ENCODE measurements at places on chromosomes 7 and 10. TPM values are rescaled to one million over a fixed set of nuclear protein-coding genes. Genes with fewer than 3 reads are reported as not detected.

DNA sequence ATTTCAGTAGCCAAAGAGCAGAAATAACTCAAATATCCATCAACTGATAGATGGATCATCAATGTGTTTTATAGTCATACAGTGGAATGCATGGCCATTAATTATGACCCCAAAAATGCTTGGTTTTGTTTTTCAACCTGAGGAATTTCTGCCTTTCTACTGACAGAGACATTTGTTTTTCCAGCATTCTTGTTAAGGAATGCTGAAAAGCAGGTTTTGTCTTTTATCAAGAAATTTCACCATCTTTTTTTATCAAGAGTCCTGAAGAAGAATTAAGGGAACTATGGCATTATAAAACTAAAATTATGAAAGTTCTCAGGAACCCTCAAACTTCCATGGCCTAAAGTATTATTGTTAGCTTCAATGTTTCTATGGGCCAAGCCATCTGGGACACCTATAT lies 153.4 kb upstream of the THSD7A start:
- no peak overlapping the region for H3K4me3 ChIP-seq
- H3K4me1 ChIP-seq = no peaks in the 10 kb centered on the region
- DNase-seq = no peak
- no peak overlapping the region for H3K27ac ChIP-seq

DNA sequence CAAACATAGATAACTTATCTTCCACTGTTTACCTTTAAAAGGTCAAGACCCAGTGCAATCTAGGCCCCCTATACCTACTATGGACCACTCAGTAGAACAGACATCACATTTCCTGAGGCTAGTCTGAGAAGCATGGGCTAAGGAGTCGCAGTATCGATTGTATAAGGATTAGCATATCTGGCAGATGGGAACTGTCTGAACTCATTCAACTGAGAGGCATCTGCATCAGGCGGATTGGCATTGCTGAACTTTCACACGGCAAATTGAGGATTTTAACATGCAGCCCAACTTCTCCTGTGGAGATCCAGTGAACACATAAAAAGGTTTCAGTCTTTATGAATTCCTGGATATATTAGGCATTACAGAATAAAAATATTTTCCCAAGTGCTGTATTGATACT lies 89.1 kb upstream of the LRGUK start:
- H3K4me1 ChIP-seq = no peaks in the 10 kb centered on the region
- H3K27ac ChIP-seq = no peak overlapping the region
- H3K27me3 ChIP-seq = no peaks in the 10 kb centered on the region

The VAX1 gene
- not detected for total RNA-seq

The CPA4 gene
- total RNA-seq = not detected

The TEX47 gene
- total RNA-seq = not detected

GRCh38 chr7:107715531-107715930 lies 28.4 kb upstream of the CBLL1 start:
- no peaks in the 10 kb centered on the region for H3K4me1 ChIP-seq
- no peak for DNase-seq
- no peak overlapping the region for H3K4me3 ChIP-seq
- H3K27me3 ChIP-seq = no peaks in the 10 kb centered on the region
- no peaks in the 10 kb centered on the region for H3K36me3 ChIP-seq

The SPDYE8 gene
- total RNA-seq = not detected

The NHLRC2 gene
- total RNA-seq = 13.9 TPM

GRCh38 chr7:18647582-18647981 lies 152.0 kb downstream of the HDAC9 start:
- DNase-seq = no peak
- no peak overlapping the region for H3K4me3 ChIP-seq
- H3K27ac ChIP-seq = no peak overlapping the region
- no peaks in the 10 kb centered on the region for H3K4me1 ChIP-seq
- H3K27me3 ChIP-seq = no peaks in the 10 kb centered on the region
- H3K36me3 ChIP-seq = no peaks in the 10 kb centered on the region

The AQP1 gene
- 0.25 TPM for total RNA-seq

- H3K27ac ChIP-seq = no peak overlapping the region
- no peak overlapping the region for H3K4me3 ChIP-seq
- H3K36me3 ChIP-seq = no peaks in the 10 kb centered on the region
- no peak for DNase-seq
- peaks cover 4% of the 10 kb centered on the region for H3K4me1 ChIP-seq
- H3K27me3 ChIP-seq = peaks cover 10% of the 10 kb centered on the region
These were observed 5.8 kb downstream of the SYNPO2L start for GRCh38 chr10:73649876-73650536.

The GDF2 gene
- total RNA-seq = not detected

- H3K4me1 ChIP-seq = no peaks in the 10 kb centered on the region
- no peak overlapping the region for H3K27ac ChIP-seq
- no peak for DNase-seq
- H3K4me3 ChIP-seq = no peak overlapping the region
- no peaks in the 10 kb centered on the region for H3K27me3 ChIP-seq
- no peaks in the 10 kb centered on the region for H3K36me3 ChIP-seq
These were observed 281.0 kb downstream of the ABCA13 start for GRCh38 chr7:48452218-48452617.

The PRSS37 gene
- total RNA-seq = not detected

DNA sequence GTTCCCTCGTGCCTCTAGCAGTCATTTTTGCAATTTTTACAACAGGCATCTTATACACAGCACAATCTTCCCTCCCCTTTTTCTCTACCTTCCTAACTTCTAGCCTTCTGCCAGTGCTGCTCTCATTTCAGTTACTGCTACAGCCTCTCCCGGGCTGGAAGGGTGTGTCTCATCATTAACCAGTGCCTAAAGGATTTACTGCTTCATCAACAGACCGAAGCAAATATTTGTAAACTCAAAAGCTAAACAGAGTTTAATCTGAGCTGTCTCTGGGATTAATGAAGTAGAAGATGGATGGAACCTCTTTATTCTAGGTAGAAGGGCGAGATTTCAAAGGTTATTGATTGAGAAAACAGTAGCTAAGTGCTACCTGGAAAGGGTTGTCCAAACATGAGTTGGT lies 94.3 kb downstream of the PRPF18 start:
- H3K4me1 ChIP-seq = no peaks in the 10 kb centered on the region
- H3K36me3 ChIP-seq = no peaks in the 10 kb centered on the region
- peaks cover 10% of the 10 kb centered on the region for H3K27me3 ChIP-seq
- no peak for DNase-seq

DNA sequence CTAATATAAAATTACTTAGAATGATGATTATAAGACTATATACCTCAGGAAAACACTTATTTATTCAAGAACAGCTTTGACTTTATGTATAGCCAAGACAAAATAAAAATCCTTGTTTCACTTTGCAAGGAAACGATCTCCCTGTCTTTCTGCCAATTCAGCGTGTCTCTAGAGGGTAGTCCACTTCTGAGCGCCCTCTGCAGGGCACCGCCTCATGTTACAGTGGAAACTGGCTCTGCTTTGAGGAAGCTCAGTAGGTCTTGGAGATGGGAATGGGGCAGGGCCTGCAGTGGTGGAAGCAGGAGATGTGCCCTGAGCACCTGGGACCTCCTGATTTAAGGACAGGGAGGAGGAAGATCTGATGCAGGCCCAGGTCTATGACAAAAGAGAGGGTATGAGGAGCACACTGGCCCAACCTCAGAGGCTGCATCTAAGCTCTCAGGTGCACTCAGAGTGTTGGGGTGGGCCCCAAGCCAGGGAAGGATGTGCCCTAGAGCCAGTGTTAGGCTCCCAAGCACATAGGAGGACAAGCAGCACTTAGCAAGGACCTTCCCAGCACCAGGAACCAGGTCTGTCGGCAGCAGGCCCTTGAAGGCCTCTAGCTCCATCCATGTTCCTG lies 481.0 kb downstream of the TNS3 start:
- DNase-seq = peak; percentile 26
- no peak overlapping the region for H3K27ac ChIP-seq
- no peaks in the 10 kb centered on the region for H3K27me3 ChIP-seq

The POM121 gene
- total RNA-seq = 35.7 TPM

The CALHM1 gene
- total RNA-seq = not detected

DNA sequence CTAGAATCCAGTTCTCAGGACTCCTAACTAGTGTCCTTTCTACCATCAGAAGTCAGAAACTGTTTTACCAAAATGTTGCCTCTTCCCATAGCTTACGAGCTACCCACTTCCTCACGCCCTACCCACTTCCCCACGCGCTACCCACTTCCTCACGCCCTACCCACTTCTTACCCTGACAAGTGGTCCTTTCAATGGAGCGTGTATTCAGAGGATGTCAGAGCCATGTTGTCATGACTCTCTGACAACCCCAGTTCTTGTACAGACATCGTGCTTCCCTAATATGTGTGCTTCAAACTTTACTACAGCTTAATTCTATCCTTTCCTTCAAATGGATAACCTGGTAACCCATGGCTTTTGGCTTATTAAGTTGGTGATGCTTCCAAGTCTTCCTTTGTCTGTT lies 84.8 kb upstream of the PHF14 start:
- no peaks in the 10 kb centered on the region for H3K27me3 ChIP-seq
- no peak overlapping the region for H3K27ac ChIP-seq
- H3K4me3 ChIP-seq = no peak overlapping the region
- peaks cover 10% of the 10 kb centered on the region for H3K4me1 ChIP-seq
- no peaks in the 10 kb centered on the region for H3K36me3 ChIP-seq

The AMPH gene
- total RNA-seq = not detected

The SHH gene
- not detected for total RNA-seq

The CHRM2 gene
- not detected for total RNA-seq

GRCh38 chr7:95601316-95601715 lies 5.0 kb upstream of the PDK4 start:
- H3K4me1 ChIP-seq = no peaks in the 10 kb centered on the region
- H3K27ac ChIP-seq = no peak overlapping the region
- no peaks in the 10 kb centered on the region for H3K36me3 ChIP-seq
- no peak for DNase-seq
- H3K27me3 ChIP-seq = peaks cover 24% of the 10 kb centered on the region

- peaks cover 72% of the 10 kb centered on the region for H3K4me1 ChIP-seq
- DNase-seq = peak; percentile 50
- peaks cover 28% of the 10 kb centered on the region for H3K36me3 ChIP-seq
These were observed 3.1 kb downstream of the SAR1A start for GRCh38 chr10:70167246-70167645.

The CEP41 gene
- 16.0 TPM for total RNA-seq

DNA sequence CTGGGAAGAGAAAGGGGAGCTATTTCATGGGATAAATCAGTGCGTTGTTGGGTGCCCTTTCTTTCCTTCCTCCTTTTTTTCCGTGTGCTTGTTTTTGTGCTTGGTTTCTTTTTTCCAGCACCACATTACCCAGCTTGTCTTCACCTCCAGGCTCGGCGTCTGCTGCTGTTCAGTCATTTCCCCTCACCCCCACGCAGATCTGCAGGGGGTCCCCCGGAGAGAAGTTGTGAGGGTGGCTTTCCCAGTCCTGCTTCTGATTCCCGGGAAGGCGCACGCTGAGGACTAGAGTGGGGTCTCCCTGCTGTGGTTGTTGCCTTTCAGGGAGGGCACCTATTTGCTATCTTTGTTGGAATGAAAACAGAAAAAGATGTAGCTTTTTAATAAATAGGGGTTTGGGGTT lies 1.6 kb downstream of the CAMK1D start:
- H3K27me3 ChIP-seq = peaks cover 4% of the 10 kb centered on the region
- peak overlapping the region; percentile 84 for H3K27ac ChIP-seq
- H3K36me3 ChIP-seq = peaks cover 5% of the 10 kb centered on the region

DNA sequence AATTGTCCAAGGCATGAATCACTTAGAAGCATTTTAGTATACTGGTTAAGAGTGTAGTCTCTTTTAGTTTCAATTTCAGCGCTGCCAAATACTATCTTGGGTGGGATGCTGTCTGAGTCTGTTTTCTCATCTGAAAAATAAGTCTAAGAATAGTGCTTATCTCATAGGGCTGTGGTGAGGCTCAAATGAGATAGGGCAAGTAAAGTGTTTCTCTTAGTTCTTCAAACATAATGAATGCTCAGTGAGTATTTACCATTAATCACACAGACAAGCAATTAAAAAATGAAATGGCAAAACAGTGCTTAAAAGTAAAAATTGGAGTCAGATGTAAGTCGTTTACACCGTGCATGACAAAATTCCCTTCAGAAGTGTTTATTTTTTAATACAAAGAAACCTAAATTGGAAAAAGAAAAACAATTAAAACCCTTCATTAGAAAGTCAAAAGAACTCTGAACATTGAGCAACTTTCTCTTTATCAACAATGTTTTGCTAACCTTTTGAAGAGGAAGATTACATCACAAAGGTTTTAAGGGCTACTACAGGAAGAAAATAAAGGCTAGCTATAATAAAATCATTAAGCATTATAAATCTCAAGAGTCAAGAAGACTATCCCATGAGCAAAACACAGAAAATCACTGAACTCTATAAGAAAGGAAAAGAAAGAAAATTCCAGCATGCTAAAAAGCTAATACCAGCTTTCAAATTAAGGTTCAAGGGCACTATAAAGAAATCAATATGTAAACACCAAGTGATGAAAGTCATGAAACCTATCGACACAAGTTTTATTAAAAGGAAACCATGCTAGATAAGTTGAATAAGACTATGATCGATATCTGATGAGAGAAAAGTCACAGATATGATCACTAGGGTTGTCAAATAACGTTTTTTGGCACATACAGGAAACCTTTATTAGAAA lies 45.6 kb upstream of the C1GALT1 start:
- no peak for DNase-seq
- peaks cover 7% of the 10 kb centered on the region for H3K4me1 ChIP-seq
- H3K27ac ChIP-seq = no peak overlapping the region
- H3K36me3 ChIP-seq = no peaks in the 10 kb centered on the region
- H3K27me3 ChIP-seq = no peaks in the 10 kb centered on the region
- no peak overlapping the region for H3K4me3 ChIP-seq

DNA sequence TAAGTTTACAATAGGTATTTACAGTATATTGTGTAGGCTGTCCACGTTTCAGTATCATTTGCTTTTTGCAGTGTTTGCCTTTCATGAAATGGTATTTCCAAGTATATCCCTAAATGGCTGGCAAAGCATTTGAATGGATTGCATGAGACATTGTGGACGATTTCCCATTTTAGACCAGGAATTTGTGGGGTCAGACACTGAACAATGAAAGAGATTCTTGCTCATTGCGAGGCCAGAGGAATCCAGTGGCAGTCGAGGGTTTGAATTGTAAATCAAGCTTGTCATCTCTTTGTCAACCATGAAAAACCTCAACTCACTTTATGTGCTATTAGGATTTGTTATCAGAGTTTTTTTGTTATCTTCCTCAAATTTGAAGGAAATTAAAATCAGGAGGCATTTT lies 70.8 kb downstream of the CREB5 start:
- no peak overlapping the region for H3K4me3 ChIP-seq
- no peaks in the 10 kb centered on the region for H3K4me1 ChIP-seq
- no peak for DNase-seq

The NPY gene
- not detected for total RNA-seq

GRCh38 chr10:119742947-119743648 lies 17.2 kb downstream of the INPP5F start:
- DNase-seq = no peak
- no peaks in the 10 kb centered on the region for H3K27me3 ChIP-seq
- H3K4me1 ChIP-seq = peaks cover 31% of the 10 kb centered on the region
- H3K4me3 ChIP-seq = no peak overlapping the region
- H3K36me3 ChIP-seq = no peaks in the 10 kb centered on the region

DNA sequence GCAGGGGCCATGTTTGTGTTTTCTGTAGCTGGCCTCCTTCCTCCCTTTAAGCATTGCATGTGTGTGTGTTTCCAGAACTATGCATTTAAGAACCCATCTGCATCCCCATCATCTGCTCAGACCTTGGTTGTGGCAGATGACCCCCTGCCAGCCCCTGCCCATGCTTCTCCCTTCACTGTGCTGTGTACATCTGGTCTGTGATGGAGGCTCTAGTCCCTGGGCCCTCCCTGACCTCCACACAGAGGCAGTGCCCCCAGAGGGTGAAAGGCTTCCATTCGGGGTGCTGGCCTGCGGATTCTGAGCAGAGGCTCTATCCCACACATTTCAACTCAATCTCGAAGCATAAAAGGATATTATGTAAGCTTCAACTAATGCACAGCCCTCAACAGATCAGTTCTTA lies 89.4 kb downstream of the TACC2 start:
- H3K27ac ChIP-seq = no peak overlapping the region
- no peaks in the 10 kb centered on the region for H3K36me3 ChIP-seq
- H3K4me3 ChIP-seq = no peak overlapping the region
- no peaks in the 10 kb centered on the region for H3K4me1 ChIP-seq
- H3K27me3 ChIP-seq = no peaks in the 10 kb centered on the region
- no peak for DNase-seq

All from activated naive CD4-positive, alpha-beta T cell treated with anti-CD3 and anti-CD28 coated beads for 36 hours (primary cell).